ENCODE measurements at places on chromosomes 11 and 22.

DNA sequence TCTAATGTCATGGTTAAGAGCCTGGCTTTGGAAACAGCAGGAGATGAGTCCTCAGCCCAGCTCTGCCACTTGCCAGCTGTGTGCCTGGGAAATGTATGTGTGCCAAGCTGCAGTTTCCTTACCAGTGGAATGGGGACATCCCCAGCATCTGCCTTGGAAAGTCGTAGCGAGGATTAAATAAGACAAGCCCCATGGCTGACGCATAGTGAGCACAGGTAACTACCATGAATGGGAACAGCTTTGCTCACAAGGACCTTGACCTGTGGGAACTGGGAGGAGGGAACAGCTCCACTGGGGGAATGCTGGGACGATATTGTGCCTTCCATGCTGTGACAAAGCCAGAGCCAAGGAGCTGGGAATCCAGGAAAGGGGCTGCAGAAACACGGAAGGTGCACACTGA is 2.6 kb upstream of the DSCAML1 start:
- DNase-seq, result no peak

DNA sequence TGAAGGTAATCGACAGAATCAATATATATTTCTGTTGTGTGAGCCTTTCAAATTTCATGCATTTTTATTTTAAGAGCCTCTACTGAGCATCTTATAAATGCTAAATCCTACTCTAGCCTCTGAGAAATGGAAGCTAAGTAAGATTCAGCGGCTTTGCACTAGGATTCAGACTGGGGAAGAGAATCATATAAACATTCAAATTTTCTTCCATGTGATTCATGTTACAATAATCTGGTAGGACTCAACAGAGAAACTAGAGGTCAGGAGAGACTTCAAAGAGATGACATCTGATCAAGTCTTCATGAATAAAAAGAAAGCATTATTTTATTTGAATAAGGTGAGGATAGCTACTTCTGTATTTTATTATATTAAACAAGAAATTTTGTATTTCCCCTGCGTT is 538.9 kb downstream of the DLG2 start:
- DNase-seq, result no peak

DNA sequence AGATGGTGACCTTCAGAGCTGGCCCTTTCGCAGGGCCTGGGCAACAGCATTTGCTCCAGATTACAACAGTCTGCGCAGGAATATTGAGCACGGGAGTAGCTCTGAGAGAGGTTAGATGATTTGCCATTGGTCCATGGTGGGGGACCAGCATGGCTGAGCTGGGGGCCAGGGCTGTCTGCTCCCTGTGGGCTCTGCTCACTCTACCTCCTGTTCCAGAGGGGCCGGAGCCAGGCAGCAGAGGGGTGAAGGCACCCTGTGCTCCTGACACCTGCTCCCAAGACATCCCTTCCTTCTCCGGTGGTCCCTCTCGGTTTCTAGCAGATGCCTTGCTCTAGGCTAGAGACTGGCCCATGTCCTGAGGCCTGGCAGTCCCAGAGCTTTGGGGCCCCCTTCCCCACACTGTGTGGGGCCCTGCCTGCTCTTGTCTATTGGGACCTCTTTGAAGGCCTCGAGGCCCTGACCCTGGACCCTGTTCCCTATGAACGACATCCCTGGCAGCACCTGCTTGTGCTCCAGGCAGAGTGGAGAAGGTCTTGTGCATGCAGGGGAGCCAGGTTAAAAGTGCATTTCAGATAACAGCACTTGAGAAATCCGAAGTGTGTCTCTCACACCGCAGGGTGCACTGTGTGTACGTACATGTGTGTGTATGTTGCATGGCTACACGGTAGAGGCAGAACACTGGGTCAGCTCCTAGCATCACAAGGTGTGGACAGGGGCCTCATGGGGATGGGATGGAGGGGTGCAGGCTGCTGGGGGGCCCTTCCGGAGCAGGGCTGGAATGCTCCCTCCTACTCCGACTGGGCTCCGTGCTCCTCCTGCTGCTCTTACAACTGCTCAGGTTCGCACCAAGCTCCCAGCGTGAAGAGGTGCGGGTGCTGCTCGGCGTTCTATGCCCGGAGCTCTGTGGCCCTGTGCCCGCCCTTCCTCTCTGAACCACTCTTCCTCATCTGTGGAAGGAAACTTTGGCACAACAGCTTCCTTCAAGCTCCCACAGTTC is 123.3 kb upstream of the B3GAT1 start:
- no peak for DNase-seq

DNA sequence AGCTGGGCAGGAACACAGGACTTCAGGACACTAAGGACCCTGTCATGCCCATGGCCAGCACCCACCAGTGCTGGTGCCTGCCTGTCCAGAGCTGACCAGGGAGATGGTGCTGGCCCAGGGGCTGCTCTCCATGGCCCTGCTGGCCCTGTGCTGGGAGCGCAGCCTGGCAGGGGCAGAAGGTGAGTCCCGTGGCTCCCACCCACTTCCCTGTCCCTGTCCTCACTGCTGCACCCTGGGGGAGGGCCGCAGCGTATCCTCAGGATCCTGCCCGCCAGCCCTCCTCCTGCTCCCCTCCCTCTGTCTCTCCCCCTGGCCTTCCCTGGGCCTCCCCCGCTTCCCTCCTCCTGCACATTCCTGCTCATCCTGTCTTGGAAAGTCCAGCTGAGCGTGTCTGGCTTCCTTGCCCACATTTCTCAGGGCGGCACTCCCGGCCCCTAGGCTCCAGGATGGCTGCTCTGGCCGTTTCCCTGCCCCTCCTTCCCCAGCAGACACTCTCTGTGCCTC is 8.7 kb downstream of the CSF2RB start:
- no peak for DNase-seq

GRCh38 chr11:134636071-134636470 is 224.0 kb upstream of the B3GAT1 start:
- DNase-seq, result no peak
